Activated CD8-positive, alpha-beta T cell treated with anti-CD3 and anti-CD28 coated beads, Interleukin-2, amount 10 ng/mL, durations not matched to agents 7 days and 5 days (primary cell): ENCODE measurements at places on chromosomes 3 and 15. TPM values are rescaled to one million over a fixed set of nuclear protein-coding genes. Genes with fewer than 3 reads are reported as not detected.

DNA sequence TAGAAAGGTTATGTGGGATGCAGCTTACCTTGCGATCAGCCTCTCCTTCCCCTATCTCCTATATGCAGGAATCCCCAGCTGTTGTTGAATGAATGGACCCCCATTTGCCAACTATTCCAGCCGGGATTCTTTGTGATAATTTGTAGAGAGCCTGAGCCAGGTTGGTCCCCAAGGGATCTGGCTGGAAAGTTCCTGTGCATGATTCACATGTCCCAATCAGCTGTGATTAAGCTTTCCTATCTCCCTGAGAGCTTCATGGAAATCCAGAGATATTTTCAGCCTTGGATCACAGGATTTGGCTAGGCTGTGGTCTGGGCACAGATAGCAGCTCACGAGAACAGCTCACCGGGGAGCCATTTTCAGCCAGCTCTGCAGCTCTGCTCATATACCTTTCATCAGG, 76.7 kb downstream of the ARNT2 start:
- H3K4me1 ChIP-seq: no peaks in the 10 kb centered on the region
- no peak for DNase-seq
- H3K27me3 ChIP-seq: no peaks in the 10 kb centered on the region

DNA sequence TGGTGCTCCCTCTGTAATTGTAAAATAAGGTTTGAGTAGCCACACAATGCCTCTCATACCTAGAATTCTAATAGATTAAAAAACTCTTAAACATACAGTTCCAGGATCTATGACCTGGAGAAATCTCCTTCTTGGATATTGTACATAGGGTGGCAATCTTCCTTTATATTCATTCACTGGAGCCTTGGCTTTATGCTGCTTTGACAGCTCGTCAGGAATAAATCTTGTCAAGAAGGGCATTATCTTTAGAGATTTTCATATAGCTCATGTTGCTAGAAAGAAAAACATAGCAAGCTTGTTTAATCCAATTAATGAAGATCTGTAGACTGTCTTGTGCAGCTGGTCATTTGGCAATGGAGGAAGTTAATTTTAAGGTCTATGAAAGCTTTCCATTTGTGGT, 131.1 kb downstream of the PYDC2 start:
- no peaks in the 10 kb centered on the region for H3K27me3 ChIP-seq
- no peak for DNase-seq
- H3K4me1 ChIP-seq: no peaks in the 10 kb centered on the region
- H3K27ac ChIP-seq: no peak overlapping the region
- H3K4me3 ChIP-seq: no peak overlapping the region

DNA sequence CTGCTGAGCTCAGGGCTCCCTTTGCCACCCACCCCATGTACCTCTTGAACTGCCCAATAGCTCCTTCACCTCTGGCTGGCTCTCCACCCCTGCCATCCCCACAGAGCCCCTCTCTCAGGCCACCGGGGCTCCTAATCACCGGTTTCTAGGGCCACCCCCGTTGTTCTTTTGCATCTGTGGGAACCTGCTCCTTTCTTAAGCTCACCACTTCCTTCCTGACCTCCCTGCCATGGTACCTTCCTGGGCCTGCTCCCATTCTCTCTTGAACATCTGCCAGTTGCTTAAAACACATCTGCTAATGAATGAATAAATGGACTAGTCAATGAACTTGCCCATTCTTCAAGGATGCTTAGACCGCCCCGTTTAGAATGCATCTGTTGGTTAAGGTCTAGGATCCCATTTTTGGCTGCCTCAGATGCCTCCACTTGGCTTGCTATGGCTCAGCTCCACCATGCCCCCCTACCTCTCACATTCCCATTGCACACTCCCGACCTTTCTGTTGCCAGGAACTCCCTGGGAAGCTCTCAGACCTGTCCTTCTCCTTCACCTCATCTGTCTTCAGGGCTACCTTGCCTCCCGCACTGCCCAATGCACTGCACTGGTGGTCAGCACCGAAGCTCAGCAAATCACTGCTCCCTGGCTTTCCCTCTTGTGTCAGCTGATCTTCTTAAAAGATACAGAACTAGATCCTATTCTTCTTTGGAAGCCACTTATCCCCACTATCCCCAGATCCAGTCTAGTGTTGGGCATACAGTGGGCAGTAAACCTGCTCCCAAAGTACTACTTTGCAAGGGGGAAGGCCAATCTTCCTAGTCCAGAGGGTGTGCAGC, 9.1 kb downstream of the AMOTL2 start:
- H3K36me3 ChIP-seq: no peaks in the 10 kb centered on the region
- no peak overlapping the region for H3K27ac ChIP-seq
- peak overlapping the region; percentile 31 for H3K4me3 ChIP-seq
- H3K4me1 ChIP-seq: peaks cover 25% of the 10 kb centered on the region
- H3K27me3 ChIP-seq: peaks cover 16% of the 10 kb centered on the region

Gene TRIM59
- 51.2 TPM for total RNA-seq

- H3K4me3 ChIP-seq: no peak overlapping the region
- no peak overlapping the region for H3K27ac ChIP-seq
- H3K27me3 ChIP-seq: no peaks in the 10 kb centered on the region
- H3K4me1 ChIP-seq: peaks cover 37% of the 10 kb centered on the region
Measured at GRCh38 chr3:59749291-59749690, 699.5 kb upstream of the CFAP20DC start.

DNA sequence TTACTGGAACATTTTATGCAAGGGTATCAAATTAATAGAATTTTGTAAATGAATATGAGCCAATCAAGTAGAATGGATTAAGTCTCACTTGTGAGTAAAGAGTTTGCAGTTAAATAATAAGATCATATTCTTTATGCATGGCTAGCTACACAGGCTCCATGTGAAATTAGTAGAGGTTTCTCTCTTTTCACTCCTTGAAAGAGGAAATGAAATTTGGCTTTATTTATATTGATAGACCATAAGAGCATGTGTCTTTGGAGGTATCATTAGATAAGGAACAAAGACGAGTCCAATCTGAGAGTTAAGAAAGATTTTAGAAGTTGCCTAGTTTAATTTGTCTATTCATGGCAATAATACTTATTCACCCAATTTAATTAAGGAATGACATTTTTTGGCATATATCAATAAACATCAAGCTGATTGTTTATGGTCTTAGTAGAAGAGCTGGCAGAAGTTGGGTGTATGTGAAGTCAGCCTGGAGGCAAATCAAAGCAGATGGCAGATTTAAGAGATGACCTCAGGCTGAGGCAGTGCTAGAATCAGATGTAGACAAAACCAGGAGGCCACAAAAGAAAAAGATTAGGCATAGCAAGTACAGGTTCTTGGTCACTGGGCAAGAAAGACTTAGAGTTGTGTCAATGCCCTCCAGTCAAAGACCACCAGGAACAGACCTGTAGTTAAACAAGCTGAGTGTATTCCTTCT, 406.5 kb upstream of the ARHGEF26 start:
- H3K27ac ChIP-seq: no peak overlapping the region
- no peak overlapping the region for H3K4me3 ChIP-seq
- no peaks in the 10 kb centered on the region for H3K36me3 ChIP-seq
- no peaks in the 10 kb centered on the region for H3K4me1 ChIP-seq

DNA sequence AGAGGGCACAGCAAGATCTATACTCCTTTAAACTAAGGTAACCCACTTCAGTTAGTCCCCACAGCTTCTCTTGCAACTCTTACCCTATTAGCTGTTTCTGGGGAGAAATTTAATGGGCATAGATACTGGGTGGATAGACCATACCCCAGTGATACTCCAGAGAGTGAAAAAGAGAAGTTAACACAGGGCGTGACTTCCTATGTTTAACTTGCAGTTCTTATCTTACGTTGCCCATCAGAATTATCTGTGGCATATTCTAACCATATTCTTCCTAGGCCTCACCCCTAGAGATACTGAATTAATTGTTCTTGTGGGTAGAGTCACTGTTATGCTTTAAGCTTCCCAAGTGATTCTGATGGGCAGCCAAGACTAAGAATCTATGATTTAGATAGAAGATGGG, 485.4 kb upstream of the TPRG1 start:
- H3K27me3 ChIP-seq: no peaks in the 10 kb centered on the region
- DNase-seq: no peak
- no peaks in the 10 kb centered on the region for H3K36me3 ChIP-seq
- no peak overlapping the region for H3K4me3 ChIP-seq

GRCh38 chr15:31439328-31439727, 112.7 kb downstream of the KLF13 start:
- H3K4me1 ChIP-seq: peaks cover 80% of the 10 kb centered on the region
- no peaks in the 10 kb centered on the region for H3K36me3 ChIP-seq
- H3K4me3 ChIP-seq: peak overlapping the region; percentile 38
- no peaks in the 10 kb centered on the region for H3K27me3 ChIP-seq
- DNase-seq: peak; percentile 53
- peak overlapping the region; percentile 99 for H3K27ac ChIP-seq

DNA sequence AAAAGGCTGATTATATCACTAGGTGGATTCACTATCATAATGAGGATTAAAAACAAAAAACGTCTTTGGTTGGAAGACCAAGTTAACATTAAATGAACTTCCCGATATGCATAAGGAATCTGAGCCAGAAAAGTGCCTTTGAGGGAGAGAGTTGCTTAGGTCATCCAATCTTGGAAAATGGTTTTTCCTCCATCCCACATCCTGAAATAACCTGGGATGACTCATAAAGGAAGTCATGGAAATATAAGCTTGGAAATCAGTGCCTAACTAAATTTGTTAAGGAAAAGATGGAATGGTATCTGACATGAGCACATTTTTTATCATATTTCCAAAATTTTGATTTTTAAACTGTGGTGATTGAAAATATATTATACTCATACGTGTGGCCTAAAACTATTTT, 66.0 kb downstream of the KBTBD8 start:
- no peaks in the 10 kb centered on the region for H3K36me3 ChIP-seq
- H3K27me3 ChIP-seq: peaks cover 5% of the 10 kb centered on the region
- no peaks in the 10 kb centered on the region for H3K4me1 ChIP-seq
- DNase-seq: no peak
- H3K27ac ChIP-seq: no peak overlapping the region

DNA sequence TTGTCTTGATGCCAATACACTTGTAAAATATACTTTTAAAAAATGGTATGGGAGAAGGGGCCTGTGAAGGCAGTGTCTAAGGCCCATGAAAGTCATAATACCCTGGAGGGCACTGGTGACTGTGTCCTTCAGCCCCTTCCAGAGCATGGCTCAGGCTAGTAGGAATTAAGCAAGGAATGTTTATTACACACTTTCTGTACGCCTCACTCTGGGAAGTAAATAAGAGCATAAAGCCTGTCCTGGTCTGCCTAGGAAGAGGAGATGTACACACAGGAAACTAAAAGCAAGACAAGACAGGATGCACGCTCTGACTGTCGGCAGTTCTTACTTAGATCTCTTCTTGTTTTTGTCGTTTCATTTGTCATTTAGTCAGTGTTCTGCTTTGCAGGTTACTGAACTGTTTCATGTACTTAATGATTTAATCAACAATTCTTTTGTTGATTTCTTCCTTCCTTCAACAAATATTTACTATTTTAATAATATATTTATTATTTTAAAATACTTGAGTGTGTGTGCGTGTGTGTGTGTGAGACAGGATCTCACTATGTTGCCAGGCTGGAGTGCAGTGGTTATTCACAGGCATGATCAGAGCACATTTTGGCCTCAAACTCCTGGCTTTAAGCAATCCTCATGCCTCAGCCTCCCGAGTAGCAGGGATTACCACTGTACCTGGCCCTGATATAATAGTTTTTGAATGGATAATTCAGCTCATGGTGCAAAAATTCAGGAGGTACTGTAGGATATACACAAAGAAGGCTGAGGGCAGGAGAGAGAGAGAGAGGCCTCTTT, 9.0 kb upstream of the SMAD6 start:
- H3K4me3 ChIP-seq: no peak overlapping the region
- no peaks in the 10 kb centered on the region for H3K27me3 ChIP-seq
- peak; percentile 47 for DNase-seq
- H3K36me3 ChIP-seq: no peaks in the 10 kb centered on the region

GRCh38 chr3:125280668-125281361, 68.3 kb upstream of the SLC12A8 start:
- no peak overlapping the region for H3K4me3 ChIP-seq
- no peaks in the 10 kb centered on the region for H3K27me3 ChIP-seq
- H3K36me3 ChIP-seq: peaks cover 40% of the 10 kb centered on the region
- H3K4me1 ChIP-seq: peaks cover 2% of the 10 kb centered on the region
- DNase-seq: no peak

DNA sequence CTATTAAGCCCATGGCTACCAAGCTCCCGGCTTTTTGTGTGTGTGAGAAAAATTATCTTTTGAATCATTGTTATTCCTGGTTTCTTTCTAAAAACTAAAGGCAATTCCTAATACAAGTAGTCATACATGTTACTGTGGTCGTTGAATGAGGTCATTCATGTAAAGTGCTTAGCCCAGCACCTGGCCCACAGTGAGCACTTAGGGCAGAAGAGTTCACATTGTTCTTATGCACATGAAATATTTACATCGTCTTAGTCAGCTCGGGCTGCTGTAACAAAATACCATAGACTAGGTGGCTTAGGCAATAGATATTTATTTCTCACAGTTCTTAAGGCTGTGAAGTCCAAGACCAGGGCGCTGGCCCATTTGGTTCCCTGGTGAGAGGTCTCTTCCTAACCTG, 216.1 kb downstream of the SHQ1 start:
- no peak overlapping the region for H3K27ac ChIP-seq
- no peaks in the 10 kb centered on the region for H3K27me3 ChIP-seq
- no peak for DNase-seq
- H3K4me3 ChIP-seq: no peak overlapping the region

Gene BNC1
- not detected for total RNA-seq

Gene SCAMP5
- 1.1 TPM for total RNA-seq

- DNase-seq: no peak
- no peak overlapping the region for H3K27ac ChIP-seq
- no peak overlapping the region for H3K4me3 ChIP-seq
- H3K36me3 ChIP-seq: no peaks in the 10 kb centered on the region
- peaks cover 10% of the 10 kb centered on the region for H3K27me3 ChIP-seq
- H3K4me1 ChIP-seq: no peaks in the 10 kb centered on the region
Measured at GRCh38 chr15:94059013-94059587, 172.3 kb upstream of the MCTP2 start.

GRCh38 chr15:76147906-76148570, 88.3 kb downstream of the TMEM266 start:
- H3K4me3 ChIP-seq: no peak overlapping the region
- DNase-seq: peak; percentile 71
- H3K27me3 ChIP-seq: peaks cover 31% of the 10 kb centered on the region
- peaks cover 22% of the 10 kb centered on the region for H3K4me1 ChIP-seq
- H3K36me3 ChIP-seq: no peaks in the 10 kb centered on the region

DNA sequence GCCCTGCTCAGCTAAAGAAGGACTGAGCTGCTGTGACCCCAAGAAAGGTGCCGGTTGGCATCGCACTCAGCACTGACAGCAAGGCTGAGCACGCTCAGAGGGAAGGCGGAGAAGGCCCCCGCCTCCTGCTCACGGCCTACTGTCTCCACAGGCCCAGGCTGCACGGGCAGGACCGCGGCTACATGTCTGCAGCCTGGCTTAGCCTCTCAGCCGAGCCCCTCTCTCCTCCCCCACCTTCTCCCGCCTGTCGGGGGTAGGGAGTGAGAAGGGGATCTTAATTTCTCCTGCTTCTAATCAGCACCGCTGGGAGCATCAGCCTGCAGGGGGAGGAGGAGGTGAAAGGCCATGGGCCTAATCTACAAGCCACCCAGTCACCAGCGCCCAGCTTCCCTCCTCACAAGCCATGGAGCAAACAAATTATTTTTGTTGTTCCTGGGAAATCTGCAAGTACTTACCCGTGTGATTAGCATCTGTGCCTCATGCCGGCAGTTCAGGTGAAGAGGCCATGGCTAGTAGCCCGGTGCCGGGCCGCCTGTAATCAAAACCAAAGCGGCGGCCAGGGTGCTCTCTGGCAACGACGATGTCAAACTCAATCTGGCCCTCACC, 68.1 kb downstream of the EPHB3 start:
- no peak overlapping the region for H3K4me3 ChIP-seq
- H3K27ac ChIP-seq: no peak overlapping the region
- no peak for DNase-seq
- no peaks in the 10 kb centered on the region for H3K4me1 ChIP-seq
- H3K36me3 ChIP-seq: no peaks in the 10 kb centered on the region
